ENCODE measurements at places on chromosomes 4 and X. TPM values are rescaled to one million over a fixed set of nuclear protein-coding genes. Genes with fewer than 3 reads are reported as not detected.

TLL1 gene
- 0.40 TPM for total RNA-seq

USO1 gene
- 26.5 TPM for total RNA-seq

SULT1B1 gene
- total RNA-seq, result not detected

LUZP4 gene
- not detected for total RNA-seq

PABPC1L2A gene
- total RNA-seq, result not detected

IQCM gene
- not detected for total RNA-seq

MTMR8 gene
- total RNA-seq, result 0.40 TPM

HPGDS gene
- total RNA-seq, result not detected

CSAG3 gene
- not detected for total RNA-seq

FGFBP2 gene
- not detected for total RNA-seq

TTC29 gene
- total RNA-seq, result not detected

MAGEB2 gene
- not detected for total RNA-seq

SMAD1 gene
- total RNA-seq, result 11.2 TPM

SOWAHB gene
- total RNA-seq, result not detected

NIPAL1 gene
- 1.2 TPM for total RNA-seq

DRP2 gene
- total RNA-seq, result 0.16 TPM

IL1RAPL2 gene
- total RNA-seq, result not detected

TMEM31 gene
- total RNA-seq, result not detected

SCML1 gene
- 5.7 TPM for total RNA-seq

UGT2B7 gene
- 0.16 TPM for total RNA-seq

Measured in A549 treated with CpdA at 1 μM for 4 hours (cell line).